Stimulated activated CD8-positive, alpha-beta memory T cell treated with anti-CD3 and anti-CD28 coated beads, Interleukin-4, amount 100 ng/mL, for 1 hour (primary cell): ENCODE measurements at places on chromosomes 1 and 21.

DNA sequence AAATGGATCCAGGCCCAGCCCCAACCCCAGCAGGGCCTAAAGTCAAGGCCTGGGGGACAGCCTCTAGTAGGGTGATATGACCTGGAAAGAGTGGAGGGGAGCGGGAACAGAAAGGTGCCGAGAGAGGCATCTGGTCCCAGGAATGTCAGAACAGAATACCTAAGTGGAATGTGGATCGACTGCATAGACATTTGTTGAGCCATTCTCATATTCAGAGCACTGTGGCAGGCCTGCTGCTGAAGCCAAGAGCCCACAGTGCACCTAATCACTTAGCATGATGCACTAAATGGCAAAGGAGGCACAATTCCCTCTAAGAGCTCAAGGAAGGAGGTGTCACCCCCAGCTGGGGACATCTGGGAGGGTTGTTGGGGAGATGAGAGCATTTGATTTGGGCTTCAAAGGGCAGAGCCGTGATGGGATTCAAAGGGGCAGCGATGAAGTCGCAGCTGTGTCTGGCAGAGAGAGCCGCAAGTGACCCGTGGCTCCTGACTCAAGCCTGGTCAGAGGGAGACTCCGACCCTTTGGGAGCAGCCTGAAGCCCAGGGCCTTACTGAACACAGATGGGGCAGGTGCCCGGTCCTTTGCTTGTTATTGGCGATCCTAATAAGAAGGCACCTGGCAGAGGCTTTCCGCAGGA, 8.6 kb upstream of the PKP1 start:
- DNase-seq, result no peak

GRCh38 chr1:10973956-10974881, 38.2 kb upstream of the TARDBP start:
- no peak for DNase-seq

DNA sequence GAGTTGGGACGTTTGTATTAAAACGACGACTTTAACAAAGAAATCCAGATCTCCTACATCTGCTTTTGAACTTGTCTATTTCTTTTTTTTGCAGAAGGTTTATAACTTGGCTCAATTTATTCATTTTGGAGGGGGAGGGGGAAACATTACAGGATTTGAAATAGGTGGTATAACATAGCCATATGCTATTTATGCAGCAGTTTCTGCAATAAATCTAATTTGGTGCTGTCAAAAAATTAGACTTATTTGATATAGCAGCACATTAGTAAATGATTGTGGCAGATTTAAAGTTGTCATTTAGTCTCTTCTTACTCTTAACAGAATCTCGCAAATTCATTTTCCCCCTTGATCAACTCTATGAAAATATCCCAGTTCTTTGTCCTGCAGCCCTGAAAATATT, 138.2 kb downstream of the SDCCAG8 start:
- no peak for DNase-seq

GRCh38 chr1:153608742-153609584, 4.0 kb downstream of the S100A16 start:
- DNase-seq, result no peak

DNA sequence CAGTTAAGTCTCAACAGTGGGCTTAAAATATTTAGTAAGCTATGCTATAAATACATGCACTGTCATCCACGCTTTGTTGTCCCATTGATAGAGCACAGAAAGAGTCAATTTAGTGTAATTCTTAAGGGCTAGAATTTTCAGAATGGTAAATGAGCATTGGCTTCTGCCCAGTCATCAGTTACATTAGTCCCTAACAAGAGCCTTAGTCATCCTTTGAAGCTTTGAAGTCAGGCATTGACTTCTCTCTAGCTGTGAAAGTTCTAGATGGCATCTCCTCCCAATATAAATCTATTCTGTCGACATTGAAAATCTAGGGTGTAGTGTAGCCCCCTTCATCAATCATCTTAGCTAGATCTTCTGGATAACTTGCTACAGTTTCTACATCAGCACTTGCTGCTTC, 12.0 kb upstream of the LPGAT1 start:
- DNase-seq, result no peak

DNA sequence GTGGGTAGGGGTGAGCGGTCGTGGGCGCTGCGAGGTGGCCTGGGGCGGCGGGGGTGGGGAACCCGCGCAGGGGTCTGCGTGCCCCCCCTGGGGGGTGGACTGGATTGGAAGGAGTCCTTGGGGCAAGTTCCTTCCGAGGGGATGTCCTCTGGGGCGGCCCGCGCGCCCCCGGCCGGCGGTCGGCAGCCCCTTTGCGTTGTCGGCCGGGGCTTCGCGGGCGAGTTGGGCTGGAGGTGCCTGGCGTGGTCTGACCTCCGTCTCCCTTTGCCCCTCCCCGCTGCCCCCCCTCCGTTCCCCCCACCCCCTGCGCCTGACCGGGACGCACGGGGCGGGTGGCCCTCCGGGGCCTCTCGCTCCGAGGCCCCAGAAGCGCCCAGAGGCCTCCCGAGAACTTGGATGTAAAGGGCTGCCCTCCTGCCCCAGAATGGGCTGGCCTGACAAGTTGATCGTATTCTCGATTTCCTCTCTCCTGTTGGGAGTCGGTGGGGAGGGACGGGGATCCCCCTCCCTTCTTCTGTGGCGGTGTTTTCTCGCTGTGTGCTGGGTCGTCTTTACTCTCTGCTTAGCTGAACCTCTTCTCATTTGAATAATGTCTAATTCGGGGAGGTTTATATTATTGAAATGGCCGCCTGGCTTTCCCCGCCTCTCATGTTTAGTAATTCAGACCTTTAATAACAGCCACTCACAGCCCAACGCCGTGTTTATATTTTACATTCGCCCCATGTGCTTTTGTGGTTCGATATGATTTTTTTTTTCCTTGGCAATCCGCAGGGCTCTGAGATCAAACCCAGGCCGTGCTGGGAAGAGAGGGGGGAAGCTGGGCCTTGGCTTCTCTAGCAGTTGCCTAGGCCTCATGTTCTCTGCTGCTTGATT, 1.3 kb downstream of the POU2F1 start:
- peak; percentile 31 for DNase-seq

DNA sequence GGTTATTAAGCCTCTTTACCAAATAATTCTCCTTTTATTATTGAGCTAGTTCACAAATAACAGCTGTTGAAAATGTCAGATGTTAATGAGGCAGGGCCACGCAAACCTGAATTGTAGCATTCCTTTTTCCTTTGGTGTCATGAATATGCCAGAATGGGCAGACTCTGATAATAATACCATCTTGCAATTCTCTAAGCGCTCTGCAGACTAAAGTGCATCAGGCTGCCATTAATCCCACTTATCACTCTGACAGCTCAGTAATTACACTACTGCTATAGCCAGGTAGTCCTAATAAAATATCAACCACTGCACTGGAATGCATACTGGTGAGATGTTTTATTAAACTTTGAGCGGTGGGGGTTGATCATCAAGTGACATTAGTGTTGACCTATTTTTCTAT, 177.7 kb downstream of the DPYD start:
- no peak for DNase-seq

DNA sequence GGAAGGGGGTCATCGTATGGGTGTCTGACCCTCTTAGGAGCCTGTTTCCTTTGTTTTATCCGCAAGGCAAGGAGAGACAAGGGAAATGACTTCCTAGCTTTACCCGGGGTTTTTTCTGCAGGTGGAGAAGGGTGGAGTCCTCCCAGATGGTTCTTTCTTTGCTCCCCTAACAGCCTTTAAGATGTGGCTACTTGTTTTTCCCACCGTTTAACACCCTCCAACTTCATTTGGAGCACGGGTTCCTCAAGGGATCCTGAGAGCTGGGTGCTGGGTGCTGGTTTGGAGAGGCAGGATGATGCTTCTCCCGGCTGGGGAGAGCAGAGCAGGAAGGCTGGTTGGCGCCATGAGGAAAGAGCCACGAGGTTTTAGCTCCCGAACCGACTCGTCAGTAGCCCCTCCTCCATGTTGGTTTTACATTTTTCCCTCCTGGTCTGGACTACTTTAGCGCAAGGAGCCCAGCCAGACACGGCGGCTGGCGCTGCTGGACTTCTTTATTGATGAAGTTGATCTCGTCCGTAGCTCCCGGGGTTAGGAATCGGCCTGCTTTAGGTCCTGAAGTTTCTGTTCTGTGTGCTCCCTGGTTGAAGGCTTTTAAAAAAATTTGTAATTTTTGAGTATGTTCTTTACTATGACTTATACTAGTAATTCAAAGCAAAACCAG, 1.4 kb downstream of the UCK2 start:
- DNase-seq, result no peak

DNA sequence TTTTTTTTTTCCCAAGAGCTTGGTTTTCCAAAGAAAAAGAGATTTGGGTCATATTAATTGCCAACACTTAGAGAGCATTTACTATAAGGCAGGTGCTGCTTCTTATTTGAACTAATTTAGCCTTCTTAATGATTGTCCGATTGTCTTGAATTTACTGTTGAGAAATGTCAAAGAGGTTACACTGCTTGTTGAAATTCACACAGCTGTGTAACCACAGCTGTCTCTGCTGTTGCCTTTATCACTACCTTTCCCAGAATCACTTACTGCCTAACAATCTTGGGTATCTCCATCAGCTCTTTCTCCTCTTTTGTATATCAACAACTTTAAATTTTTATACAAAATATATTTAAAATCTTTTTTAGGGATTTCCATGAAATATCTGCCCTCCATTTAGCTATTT, 115.6 kb downstream of the UCHL5 start:
- no peak for DNase-seq

- no peak for DNase-seq
These were observed 111.6 kb downstream of the RIPK4 start for GRCh38 chr21:41655259-41655658.

GRCh38 chr1:204147406-204148383, 4.1 kb downstream of the ETNK2 start:
- DNase-seq, result no peak
